Inflammatory macrophage (primary cell): ENCODE measurements at places on chromosomes 13 and 19.
A peak's percentile ranks its signal among the peaks of the same experiment; 100 is the strongest.

- DNase-seq = no peak
Measured at GRCh38 chr13:68982961-68983619, 1124.5 kb upstream of the ATXN8OS start.

- DNase-seq = no peak
Measured at GRCh38 chr13:105820415-105820814, 715.0 kb downstream of the EFNB2 start.

DNA sequence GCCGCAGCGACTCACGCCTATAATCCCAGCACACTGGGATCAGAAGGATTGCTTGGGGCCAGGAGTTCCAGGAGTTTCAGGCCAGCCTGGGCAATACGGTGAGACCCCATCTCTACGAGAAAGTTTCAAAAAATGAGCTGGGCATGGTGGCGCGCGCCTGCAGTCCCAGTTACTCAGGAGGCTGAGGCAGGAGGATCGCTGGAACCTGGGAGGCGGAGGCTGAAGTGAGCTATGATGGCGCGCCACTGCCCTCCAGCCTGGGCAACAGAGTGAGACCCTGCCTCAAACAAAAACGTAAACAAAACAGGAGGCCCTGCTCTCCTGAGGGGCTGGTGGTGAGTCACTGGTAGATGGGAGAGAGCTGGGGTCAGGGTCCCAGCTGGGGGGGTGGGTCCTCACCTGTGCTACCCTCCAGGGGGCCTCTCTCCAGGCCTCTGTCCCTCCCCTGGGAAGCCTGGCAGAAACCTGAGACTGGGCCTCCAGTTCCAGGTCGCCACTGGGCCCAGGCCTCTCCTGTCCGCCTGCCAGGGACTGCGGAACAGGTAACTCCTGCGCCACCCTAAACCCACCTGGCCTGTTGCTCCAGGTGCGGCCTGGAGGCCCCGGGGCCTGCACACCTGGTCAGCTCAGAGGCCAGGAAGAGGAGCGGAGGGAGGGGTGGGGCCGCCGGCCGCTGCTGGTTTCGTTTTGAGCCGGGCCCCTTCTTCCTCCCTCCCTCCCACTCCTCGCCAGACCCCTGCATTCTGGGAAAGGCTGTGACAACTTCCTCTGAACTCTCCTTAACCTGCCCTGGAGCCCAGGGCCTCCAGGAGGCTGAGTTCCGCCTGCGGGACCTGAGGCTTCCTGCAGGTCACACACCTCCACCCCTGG is 17.2 kb upstream of the ZBTB7A start:
- peak; percentile 48 for DNase-seq

GRCh38 chr19:42229855-42230351 is 9.8 kb downstream of the ZNF526 start:
- no peak for DNase-seq

GRCh38 chr19:2540646-2541454 is 64.9 kb downstream of the GADD45B start:
- DNase-seq = no peak

GRCh38 chr19:11578258-11579142 is 1.1 kb upstream of the ACP5 start:
- DNase-seq = peak; percentile 94

- no peak for DNase-seq
Measured at GRCh38 chr13:56166864-56167263, 973.9 kb upstream of the PRR20A start.

- peak; percentile 2 for DNase-seq
Measured at GRCh38 chr19:1651568-1652291, 685 bp downstream of the TCF3 start.

DNA sequence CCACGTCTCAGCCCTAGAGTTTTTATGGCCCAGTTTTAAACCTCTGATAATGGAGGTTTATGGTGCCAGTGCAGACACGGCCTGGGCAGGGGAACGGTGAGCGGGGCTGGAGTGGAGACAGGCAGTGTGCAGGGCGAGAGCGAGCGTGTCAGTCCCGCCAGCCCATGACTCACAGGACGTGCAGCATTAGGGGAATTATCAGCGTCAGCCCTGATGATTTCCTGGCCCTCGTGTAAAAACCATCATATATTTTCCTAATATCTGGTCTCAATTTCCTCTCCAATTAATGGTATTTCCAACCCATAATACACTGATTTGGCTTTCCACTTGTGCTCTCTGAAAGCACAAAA is 104.6 kb upstream of the VSTM2B start:
- no peak for DNase-seq

- DNase-seq = no peak
Measured at GRCh38 chr13:113864273-113864890, 506 bp upstream of the GAS6 start.

DNA sequence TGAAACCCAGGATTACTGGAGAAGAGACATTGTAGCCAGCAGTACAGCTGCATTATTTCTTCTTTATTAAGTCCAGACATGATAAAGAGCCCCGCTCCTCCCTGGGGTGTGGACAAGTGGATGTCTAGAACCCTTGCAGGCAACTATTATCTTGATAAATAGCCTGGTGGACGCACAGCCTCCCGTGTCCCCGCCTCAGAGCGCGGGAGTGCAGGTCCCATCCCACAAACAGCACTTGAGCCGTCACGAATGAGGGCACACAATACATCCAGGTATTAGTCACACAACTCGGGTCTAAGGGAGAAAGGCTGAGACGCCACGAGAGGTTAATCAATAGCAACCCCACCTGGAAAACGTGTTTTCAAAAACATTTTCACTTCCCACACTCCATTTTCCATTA is 213.2 kb upstream of the SOX1 start:
- no peak for DNase-seq
